HS-27A (cell line): ENCODE measurements at places on chromosomes 13 and 19.
A peak's percentile ranks its signal among the peaks of the same experiment; 100 is the strongest.

- no peak for DNase-seq
Observed at GRCh38 chr19:40692212-40692551, 1.7 kb upstream of the NUMBL start.

DNA sequence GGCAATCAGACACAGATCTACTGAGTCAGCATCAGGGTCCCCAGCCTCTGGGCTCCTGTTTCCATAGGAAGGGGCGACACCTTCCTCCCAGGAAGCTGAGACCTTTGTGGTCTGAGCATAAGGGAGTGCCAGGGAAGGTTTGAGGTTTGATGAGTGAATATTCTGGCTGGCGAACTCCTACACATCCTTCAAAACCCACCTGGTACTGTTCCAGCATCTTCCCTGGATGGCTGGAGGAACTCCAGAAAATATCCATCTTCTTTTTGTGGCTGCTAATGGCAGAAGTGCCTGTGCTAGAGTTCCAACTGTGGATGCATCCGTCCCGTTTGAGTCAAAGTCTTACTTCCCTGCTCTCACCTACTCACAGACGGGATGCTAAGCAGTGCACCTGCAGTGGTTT, 9.2 kb downstream of the INSL3 start:
- DNase-seq = no peak

- no peak for DNase-seq
Observed at GRCh38 chr13:42751693-42752092, 29.7 kb upstream of the FAM216B start.

DNA sequence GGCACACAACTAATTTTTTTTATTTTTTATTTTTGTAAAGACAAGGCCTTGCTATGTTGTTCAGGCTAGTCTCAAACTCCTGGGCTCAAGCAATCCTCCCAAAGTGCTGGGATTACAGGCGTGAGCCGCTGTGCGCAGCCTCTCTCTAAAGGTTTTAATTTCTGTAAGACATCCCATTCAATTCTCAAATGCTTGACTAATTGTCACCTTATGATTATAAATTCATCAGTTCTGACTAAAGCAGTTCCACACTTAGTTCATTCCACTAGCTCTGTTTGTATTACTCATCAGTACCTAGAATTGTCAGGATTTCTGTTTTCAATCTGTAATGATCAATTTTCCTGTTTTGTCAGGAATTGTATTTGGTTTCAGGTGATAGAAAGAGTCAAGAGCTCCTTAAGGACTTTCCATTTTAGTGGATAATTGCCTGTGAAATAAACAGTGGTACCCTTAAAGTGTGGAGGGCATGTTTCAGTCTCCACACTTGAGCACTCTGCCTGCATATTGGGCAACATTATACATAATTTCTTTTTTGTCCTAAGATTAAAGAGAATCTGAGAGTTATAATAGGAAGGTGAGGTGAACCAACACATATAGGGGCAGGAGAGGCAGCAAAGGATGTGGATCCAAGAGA, 27.6 kb downstream of the GPALPP1 start:
- no peak for DNase-seq

GRCh38 chr19:28981518-28981917, 231.4 kb downstream of the UQCRFS1 start:
- no peak for DNase-seq

- peak; percentile 23 for DNase-seq
Observed at GRCh38 chr13:23794267-23795161, 94.7 kb downstream of the MIPEP start.

DNA sequence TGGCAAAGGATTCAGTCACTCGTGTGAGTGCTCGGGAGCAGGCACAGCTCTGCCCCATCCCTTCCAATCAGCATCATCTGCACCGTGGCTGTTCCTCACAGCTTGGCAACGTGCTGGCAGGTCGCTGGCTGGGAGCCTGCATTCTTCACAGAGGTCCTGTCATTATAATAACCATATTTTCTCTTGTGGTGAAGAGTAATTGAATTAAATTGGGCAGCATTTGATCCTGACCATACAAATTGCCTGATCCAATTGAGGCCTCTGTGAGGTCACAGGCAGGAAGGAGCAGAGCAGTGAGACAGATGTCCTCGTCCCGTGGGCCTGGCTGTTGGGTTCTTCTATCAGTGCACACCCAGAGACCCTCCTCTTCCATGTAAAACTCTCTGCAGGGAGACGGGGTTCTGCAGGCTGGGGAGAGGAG, 407.8 kb downstream of the COG6 start:
- DNase-seq = no peak

DNA sequence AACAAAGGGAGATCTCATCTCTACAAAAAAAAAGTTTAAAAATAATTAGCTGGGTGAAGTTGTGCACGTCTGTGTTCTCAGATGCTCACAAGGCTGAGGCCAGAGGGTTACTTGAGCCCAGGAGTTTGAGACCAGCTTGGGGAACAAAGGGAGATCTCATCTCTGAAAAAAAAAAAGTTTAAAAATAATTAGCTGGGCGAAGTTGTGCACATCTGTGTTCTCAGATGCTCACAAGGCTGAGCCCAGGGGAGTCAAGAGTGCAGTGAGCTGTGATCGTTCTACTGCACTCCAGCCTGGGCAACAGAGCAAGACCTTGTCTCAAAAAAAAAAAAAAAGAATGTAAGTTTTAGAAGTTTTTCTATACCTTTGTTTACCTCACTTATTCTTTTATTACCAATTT, 127.3 kb downstream of the FGF9 start:
- no peak for DNase-seq

DNA sequence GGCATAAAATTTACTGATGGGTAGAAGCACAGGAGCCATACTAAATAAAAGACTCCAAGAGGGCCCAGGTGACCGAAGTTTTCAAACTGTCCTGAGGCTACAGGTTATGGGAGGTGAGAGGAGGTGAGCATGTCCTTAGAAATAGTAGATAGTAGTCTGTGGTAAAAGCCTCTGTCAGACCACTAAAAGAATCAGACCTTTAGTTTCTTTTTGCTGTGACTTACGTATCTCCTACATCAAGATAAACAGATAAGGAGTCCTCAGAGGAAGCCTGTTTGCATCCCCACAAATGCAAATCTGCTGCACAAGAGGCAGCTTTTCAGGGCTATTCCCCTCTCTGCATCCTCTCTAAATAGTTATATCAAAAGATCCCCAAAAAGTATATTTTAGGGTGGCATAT, 711.6 kb upstream of the SLITRK6 start:
- no peak for DNase-seq

- no peak for DNase-seq
Observed at GRCh38 chr19:16871871-16872270, 16.9 kb upstream of the F2RL3 start.

DNA sequence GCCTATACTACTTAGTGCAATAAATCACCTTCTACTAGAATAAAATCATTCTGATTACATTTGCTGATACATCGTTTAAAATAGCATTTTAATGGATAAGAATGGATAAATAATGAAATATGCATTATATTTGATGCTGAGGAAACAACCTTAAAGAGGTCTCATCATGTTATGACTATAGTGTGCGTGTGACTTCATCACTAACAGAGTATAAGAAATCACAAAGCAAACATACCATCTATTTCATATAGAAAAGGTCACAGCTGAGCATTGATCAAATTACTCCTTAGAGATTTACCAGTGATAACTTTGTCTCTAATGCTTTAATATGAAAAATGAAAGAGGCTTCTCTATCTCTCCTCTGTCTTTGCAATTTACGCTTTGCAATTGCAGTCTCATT, 1620.3 kb upstream of the SLC10A2 start:
- DNase-seq = no peak

DNA sequence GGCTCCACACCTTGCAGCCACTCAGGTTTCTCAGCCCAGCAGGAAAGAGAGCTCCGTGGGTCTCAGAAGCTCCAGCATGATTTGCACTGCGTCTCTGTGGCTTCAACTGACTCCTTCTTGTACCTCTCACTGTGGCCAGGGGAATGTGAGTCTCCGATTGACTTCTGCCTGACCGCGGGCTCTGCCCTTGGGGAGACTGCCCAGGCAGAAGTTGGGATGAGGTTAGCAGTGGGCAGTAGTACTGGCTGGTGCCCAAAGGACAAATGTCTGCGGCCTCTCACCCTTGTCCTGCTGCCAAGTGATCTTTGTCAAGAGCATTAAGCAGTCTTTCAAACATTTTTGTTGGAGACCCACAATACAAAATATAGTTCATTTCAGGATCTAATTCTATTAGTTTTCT, 34.4 kb upstream of the FXYD3 start:
- DNase-seq = no peak

GRCh38 chr19:31838163-31838815, 489.1 kb upstream of the TSHZ3 start:
- no peak for DNase-seq

DNA sequence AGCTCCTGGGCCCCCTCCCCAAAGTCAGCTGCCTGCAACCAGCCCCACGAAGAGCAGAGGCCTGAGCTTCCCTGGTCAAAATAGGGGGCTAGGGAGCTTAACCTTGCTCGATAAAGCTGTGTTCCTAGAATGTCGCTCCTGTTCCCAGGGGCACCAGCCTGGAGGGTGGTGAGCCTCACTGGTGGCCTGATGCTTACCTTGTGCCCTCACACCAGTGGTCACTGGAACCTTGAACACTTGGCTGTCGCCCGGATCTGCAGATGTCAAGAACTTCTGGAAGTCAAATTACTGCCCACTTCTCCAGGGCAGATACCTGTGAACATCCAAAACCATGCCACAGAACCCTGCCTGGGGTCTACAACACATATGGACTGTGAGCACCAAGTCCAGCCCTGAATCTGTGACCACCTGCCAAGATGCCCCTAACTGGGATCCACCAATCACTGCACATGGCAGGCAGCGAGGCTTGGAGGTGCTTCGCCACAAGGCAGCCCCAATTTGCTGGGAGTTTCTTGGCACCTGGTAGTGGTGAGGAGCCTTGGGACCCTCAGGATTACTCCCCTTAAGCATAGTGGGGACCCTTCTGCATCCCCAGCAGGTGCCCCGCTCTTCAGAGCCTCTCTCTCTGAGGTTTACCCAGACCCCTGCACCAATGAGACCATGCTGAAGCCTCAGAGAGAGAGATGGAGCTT, 4.7 kb upstream of the CEACAM5 start:
- DNase-seq = no peak

DNA sequence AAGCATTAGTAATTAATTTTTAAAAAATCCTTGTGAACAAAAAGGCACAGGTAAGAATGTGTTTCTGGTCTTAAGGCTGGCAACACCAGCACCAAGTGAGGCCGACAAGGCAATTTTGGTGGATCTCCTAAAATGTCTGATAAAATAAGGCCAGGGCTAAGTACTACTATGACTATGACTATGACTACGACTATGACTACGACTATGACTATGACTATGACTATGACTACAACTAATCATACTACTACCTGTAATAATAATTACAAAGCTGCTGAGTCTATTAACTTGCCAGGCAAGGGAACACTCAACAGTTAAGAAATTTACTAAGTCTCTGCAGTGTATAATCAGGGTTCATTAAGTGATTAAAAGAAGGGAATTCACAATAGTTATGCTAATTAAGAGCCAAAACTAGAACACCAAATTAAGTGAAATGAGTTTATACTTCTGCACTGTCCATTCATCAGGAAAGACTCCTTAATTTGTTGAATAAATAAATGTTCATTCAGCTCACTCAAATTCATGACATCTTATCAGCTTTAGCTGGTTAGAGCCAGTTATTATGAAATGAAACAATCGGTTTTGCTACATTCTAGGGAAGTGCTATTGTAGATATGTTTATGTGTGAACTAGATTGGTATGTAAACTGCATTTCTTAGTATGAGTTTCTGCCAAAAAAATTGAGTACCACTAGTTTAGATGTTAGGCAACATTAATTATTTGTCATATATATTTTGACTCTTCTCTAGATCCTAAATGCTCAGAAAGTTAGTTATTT, 1626.2 kb upstream of the PCDH20 start:
- no peak for DNase-seq

- no peak for DNase-seq
Observed at GRCh38 chr19:13843104-13843921, 33.6 kb upstream of the NANOS3 start.

DNA sequence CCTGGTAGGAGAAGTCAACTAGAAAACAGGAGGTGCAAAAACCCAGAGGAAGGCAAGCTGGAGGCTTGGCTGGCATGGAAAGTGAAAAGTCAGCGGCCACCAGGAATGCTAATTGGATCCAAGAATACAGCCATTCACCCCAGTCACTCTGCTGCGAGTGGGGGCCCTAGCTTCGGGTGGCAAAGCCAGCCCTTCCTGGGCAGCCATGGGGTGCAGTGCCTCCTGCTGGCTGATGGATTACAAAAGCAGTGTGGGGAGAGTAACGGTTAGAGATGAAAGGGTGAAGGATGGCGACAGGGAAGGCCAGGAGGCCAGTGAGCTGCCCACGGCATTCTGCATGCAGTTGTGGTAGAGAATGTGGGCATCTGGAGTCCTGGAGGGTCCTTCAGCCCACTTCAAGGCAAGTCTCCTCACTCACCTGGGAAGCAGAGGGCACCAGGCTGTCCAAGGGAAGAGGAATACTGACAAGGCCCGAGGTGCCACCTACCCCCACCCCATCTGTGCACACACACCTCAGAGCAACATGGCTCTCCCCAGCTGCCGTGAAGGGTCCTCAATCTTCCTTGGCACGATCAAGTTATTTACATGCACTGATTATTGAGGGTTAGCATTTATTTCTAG, 20.3 kb upstream of the EPHX3 start:
- no peak for DNase-seq

DNA sequence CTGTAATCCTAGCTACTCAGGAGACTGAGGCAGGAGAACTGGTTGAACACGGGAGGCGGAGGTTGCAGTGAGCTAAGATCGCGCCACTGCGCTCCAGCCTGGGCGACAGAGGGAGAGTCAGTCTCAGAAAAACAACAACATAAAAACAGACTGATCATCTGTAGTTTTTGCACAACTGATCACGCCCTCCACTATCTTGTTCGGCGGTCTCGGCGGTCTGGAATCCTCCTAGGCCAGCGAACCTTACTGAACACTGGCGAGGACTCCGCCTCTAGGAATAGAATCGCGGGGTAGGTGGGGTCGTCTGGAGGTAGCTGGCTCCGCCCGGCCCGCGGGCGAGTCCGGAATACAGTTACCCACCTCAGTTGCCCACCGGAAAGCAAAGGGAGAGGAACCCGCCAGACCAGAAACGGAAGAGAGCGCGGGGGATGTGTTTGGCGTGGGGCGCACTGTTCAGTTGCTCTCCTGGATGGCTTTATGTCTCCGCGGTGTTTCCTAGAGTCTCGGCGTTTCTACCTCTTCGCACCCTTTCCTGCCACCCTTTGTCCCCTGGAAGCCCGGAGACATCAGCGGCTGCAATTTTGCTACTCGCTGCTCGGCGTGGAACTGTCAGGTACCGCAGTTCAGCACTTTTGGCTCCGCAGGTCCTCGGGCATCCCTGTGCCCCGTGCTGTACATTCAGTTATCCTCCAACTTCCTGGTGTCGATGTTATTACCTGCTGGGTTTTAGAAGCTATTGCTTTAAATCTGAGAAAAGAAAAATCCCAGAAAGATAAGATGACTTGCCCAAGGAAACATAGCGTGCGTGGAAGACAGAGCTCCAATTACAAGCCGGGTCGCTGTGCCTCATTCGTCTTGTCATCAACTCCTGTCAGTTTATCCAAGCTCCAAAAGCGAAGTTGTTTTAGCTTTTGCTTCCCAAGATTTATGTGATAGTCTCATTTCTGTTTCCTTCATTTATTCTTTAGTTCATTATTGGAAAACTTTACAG, 24.9 kb upstream of the HNRNPA1L2 start:
- peak; percentile 57 for DNase-seq

- DNase-seq = no peak
Observed at GRCh38 chr13:108742701-108743451, 113.5 kb downstream of the MYO16 start.
